ENCODE measurements at places on chromosomes 1 and 21.

DNA sequence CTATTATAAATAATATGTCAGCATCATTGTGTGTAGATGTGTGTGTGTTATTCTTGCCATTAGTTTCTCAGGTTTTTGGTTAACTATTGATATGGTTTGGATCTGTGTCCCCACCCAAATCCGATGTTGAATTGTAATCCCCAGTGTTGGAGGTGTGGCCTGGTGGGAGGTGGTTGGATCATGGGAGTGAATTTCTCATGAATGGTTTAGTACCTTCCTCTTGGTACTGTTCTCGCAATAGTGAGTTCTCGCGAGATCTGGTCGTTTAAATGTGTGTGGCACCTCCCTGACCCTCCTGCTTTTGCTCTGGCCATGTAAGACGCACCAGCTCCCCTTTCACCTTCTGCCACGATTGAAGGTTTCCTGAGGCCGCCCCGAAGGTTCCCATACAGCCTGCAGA, 9.6 kb upstream of the POFUT2 start:
- H3K27me3 ChIP-seq, result no peaks in the 10 kb centered on the region
- H3K4me3 ChIP-seq, result no peak overlapping the region
- no peaks in the 10 kb centered on the region for H3K36me3 ChIP-seq
- H3K27ac ChIP-seq, result no peak overlapping the region
- no peak for DNase-seq
- peaks cover 24% of the 10 kb centered on the region for H3K4me1 ChIP-seq

- no peaks in the 10 kb centered on the region for H3K36me3 ChIP-seq
- peaks cover 2% of the 10 kb centered on the region for H3K27me3 ChIP-seq
- peaks cover 16% of the 10 kb centered on the region for H3K4me1 ChIP-seq
- peak overlapping the region; percentile 13 for H3K27ac ChIP-seq
- no peak overlapping the region for H3K4me3 ChIP-seq
Observed at GRCh38 chr1:201939574-201939973, 6.8 kb downstream of the LMOD1 start.

GRCh38 chr1:225899044-225899925, 10.3 kb upstream of the LEFTY1 start:
- peaks cover 20% of the 10 kb centered on the region for H3K27me3 ChIP-seq
- H3K27ac ChIP-seq, result peak overlapping the region; percentile 95
- DNase-seq, result peak; percentile 75
- H3K4me1 ChIP-seq, result peaks cover 43% of the 10 kb centered on the region
- H3K4me3 ChIP-seq, result peak overlapping the region; percentile 14

GRCh38 chr1:245156736-245157505, 2.1 kb downstream of the KIF26B start:
- peaks cover 11% of the 10 kb centered on the region for H3K4me1 ChIP-seq
- DNase-seq, result peak; percentile 46
- peaks cover 59% of the 10 kb centered on the region for H3K27me3 ChIP-seq
- peak overlapping the region; percentile 86 for H3K4me3 ChIP-seq
- no peak overlapping the region for H3K27ac ChIP-seq

- H3K36me3 ChIP-seq, result no peaks in the 10 kb centered on the region
- H3K27ac ChIP-seq, result 0 out of 2 replicates have a peak overlapping the region, but pooled peaks have one; percentile 32
- H3K4me3 ChIP-seq, result no peak overlapping the region
- H3K4me1 ChIP-seq, result no peaks in the 10 kb centered on the region
- DNase-seq, result no peak
- H3K27me3 ChIP-seq, result peaks cover 4% of the 10 kb centered on the region
Observed at GRCh38 chr1:23651069-23651808, 40.4 kb upstream of the RPL11 start.

DNA sequence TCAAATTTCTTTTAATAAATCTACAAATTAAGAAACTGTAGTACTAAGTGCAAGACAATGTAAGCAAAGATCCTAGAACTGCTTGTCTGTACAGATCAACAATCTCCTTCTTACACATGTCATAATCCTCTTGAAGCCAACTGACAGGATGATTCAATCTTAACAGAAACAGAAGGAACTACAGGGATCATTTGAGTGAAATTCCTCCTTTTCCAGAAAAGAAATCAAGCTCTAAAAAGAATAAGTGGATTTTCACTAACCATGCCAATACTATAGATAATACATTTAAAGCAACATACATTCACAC, 53.2 kb downstream of the RAB3GAP2 start:
- H3K4me3 ChIP-seq, result no peak overlapping the region
- peaks cover 35% of the 10 kb centered on the region for H3K4me1 ChIP-seq
- H3K36me3 ChIP-seq, result no peaks in the 10 kb centered on the region

DNA sequence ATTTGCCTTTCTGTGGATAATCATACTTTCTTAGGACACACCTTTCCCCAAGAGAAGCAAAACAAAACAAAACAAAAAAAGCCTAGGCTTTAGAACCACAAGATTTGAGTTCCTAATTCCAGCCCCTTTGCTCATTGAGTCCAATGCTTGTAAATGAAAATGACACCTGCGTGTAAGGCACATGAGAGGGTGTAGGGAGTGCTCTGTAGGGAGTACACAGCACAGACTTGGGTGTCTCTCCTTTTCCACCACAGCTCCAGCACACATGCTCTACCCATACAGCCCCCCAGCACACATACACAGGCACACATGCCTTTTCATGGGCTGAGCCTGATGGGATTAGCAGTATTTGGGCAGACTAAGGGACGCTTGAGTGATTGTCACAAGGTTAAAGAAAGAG, 9.2 kb upstream of the NGF start:
- peaks cover under 1% of the 10 kb centered on the region for H3K27me3 ChIP-seq
- no peak for DNase-seq
- H3K27ac ChIP-seq, result no peak overlapping the region
- no peak overlapping the region for H3K4me3 ChIP-seq
- H3K36me3 ChIP-seq, result no peaks in the 10 kb centered on the region
- H3K4me1 ChIP-seq, result peaks cover 9% of the 10 kb centered on the region

- H3K27ac ChIP-seq, result peak overlapping the region; percentile 95
- H3K27me3 ChIP-seq, result no peaks in the 10 kb centered on the region
- H3K4me1 ChIP-seq, result peaks cover 19% of the 10 kb centered on the region
- H3K4me3 ChIP-seq, result no peak overlapping the region
- DNase-seq, result no peak
Observed at GRCh38 chr1:1833916-1834325, 55.7 kb upstream of the NADK start.

DNA sequence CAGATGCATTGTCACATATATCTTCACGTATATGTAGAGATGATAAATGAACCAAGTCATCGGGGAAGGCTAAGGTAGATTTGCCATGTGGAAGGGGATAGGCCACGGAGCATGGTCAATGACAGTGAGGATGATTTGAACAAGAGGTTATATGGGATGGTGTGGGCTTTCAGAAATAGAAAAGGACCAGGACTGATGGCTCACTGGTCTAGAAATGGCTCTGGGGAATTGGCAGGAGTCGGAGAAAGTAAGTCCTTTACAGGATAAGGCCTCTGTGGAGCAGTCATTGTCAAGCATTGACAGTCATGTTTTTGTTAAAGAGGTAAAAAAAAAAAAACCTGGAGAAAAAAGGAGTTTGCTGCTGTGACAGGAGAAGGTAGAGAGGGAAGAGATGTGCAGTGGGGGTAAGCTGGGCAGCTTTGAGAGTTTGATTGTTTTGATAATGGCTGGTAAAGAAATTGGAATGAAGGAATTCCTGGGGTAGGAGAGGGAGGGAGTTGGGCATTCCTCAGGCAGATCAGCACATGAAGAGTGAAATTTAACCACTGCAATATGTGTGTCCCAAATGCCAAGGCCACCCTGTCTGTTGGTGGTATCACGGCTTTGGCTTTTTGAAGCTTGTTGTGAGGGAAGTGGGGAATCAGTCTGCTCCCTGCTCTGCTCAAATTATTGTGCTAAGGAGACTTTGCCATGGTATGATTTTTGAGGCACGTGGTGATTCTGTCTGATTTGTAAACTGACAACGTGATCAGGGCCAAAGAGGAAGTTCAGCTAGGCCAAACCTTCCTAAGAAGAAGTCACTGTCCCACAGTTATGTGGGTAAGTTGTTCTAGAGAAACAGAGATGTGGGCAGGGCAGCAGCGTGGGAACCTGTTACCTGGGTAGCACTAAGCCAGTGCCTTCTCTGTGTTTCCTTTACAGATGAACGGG, 26.0 kb downstream of the MACF1 start:
- H3K36me3 ChIP-seq, result peaks cover 18% of the 10 kb centered on the region
- peak overlapping the region; percentile 80 for H3K27ac ChIP-seq
- peak overlapping the region; percentile 37 for H3K4me3 ChIP-seq
- DNase-seq, result no peak
- peaks cover 44% of the 10 kb centered on the region for H3K4me1 ChIP-seq

- no peak overlapping the region for H3K27ac ChIP-seq
- no peak for DNase-seq
- H3K4me1 ChIP-seq, result peaks cover 14% of the 10 kb centered on the region
- H3K36me3 ChIP-seq, result peaks cover 2% of the 10 kb centered on the region
- H3K4me3 ChIP-seq, result no peak overlapping the region
Observed at GRCh38 chr1:223177681-223178080, 34.6 kb upstream of the TLR5 start.

DNA sequence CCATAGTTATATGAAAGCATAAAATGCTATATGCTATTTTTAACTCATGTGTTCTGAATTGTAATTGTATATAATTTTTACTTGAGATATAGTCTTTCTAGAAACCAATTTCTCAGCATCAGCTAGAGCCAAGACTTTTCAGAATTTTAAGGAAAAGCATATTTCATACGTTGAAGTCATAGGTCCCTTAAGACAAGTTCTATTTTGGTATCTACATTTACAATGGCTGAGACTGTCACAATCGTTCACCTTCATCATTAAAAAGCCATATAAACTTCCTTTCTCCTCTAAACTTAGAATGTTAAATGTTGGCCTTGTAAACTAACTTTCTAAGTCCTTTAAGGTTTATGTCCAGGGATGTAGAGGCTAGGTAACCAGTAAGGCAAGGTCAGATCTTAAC, 104.1 kb downstream of the LRRC40 start:
- H3K27me3 ChIP-seq, result no peaks in the 10 kb centered on the region
- no peaks in the 10 kb centered on the region for H3K36me3 ChIP-seq
- DNase-seq, result no peak

DNA sequence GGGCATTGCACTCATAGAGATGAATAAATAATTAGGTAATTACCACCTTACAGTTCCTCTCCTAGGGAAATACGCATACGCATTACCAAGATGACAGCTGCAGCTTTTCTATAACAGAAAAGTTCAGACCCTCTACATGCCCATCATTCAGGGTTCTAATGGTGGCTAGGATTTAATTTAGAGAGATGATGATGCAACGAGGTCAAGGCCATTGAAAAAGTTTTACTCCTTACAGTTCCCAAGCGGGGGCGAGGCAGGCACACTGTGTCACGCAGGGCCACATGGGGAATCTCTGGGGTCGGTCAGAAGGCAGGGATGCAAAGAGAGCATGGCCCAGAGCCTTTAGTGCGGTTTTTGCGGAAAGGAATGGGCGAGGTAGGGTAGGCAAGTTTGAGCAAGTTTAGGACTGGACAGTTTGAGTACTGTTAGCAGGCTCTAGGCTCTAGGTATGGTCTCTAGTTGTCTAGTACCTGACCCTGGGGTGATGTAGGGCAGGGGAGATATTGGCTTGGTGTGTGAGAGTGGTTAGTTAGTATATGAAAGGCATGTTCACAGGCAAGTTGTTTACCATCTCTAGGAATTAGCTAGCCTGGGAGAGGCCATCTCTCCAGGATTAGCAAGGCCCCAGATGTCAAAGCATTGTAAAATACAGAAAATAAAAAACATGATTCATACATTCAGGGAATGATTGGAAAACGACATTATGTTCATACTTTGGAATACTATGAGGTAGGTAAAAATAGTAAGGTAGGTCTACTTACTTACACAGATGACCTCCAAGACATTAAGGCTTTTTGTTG, 29.6 kb upstream of the ID3 start:
- H3K4me3 ChIP-seq, result no peak overlapping the region
- H3K27ac ChIP-seq, result no peak overlapping the region
- H3K4me1 ChIP-seq, result peaks cover 53% of the 10 kb centered on the region
- DNase-seq, result no peak

DNA sequence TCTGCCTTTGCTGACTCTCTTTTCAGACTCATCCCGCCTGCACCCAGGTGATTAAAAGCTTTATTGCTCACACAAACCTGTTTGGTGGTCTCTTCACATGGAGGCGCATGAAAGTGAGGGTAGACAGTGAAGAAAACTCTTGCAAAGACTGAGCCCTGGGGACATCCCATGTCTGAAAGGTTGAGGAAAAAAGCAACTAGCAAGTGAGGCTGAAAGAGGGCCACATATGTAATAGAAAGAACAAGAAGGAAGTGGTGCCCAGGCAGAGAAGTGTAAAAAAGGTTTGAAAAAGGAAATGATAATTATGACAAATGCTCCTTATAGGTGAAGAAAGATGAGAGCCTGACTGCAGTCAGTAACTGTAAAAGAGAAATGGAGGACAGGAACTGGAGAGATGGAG, 115.9 kb upstream of the NEK7 start:
- no peak overlapping the region for H3K4me3 ChIP-seq
- H3K4me1 ChIP-seq, result no peaks in the 10 kb centered on the region
- H3K27me3 ChIP-seq, result no peaks in the 10 kb centered on the region
- H3K36me3 ChIP-seq, result no peaks in the 10 kb centered on the region

DNA sequence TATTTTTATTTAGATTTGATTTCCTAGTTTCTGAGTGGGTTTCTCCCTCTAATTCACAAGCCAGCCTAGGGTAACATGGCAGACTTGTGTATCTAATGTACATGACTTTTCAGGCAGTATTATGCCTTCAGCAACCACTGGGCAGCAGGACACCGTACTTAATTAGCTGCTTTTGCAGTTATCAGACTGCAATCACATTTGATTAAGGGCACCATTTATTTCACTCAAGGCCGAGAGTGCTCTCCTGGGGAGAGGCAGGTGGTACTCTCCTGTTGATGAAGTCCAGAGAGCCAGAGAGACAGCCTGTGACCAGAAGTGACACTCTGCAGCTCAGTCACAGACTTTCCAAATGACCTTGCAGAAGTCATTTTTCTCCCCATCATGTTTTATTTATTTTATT, 18.7 kb downstream of the CYYR1 start:
- H3K27me3 ChIP-seq, result no peaks in the 10 kb centered on the region
- H3K4me1 ChIP-seq, result peaks cover 6% of the 10 kb centered on the region
- H3K4me3 ChIP-seq, result no peak overlapping the region
- no peak for DNase-seq

GRCh38 chr1:36248250-36248894, 24.1 kb downstream of the THRAP3 start:
- no peak for DNase-seq
- peaks cover 14% of the 10 kb centered on the region for H3K36me3 ChIP-seq
- peaks cover 20% of the 10 kb centered on the region for H3K4me1 ChIP-seq
- no peak overlapping the region for H3K27ac ChIP-seq

DNA sequence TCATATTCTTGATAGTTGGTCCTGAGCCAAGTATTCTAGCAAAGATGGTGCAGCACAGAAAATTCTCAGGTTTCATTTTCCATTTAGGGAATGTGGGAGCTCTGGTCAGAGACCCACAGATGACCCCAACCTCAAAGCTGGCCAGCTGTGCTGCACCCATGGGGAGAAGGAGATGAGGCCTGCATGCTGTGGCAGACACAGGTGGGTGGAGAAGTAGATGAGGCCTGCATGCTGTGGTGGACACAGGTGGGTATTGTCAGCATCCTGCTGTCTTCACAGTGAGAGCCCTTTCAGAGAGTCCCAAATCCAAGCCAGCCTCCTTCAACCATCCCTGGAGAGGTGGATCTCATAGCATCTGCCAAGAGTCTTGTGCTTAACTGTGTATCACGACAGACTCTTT, 77.7 kb downstream of the DSCAM start:
- H3K4me3 ChIP-seq, result no peak overlapping the region
- H3K27ac ChIP-seq, result no peak overlapping the region
- H3K27me3 ChIP-seq, result no peaks in the 10 kb centered on the region
- H3K4me1 ChIP-seq, result peaks cover 7% of the 10 kb centered on the region

- DNase-seq, result no peak
- H3K4me3 ChIP-seq, result no peak overlapping the region
- H3K36me3 ChIP-seq, result no peaks in the 10 kb centered on the region
- no peak overlapping the region for H3K27ac ChIP-seq
- H3K27me3 ChIP-seq, result no peaks in the 10 kb centered on the region
Observed at GRCh38 chr1:56330391-56331026, 248.9 kb downstream of the PLPP3 start.
